Upper lobe of right lung (tissue), 1 donor: ENCODE measurements at places on chromosomes 1 and 21. TPM values are rescaled to one million over a fixed set of nuclear protein-coding genes. Genes with fewer than 3 reads are reported as not detected.

DNA sequence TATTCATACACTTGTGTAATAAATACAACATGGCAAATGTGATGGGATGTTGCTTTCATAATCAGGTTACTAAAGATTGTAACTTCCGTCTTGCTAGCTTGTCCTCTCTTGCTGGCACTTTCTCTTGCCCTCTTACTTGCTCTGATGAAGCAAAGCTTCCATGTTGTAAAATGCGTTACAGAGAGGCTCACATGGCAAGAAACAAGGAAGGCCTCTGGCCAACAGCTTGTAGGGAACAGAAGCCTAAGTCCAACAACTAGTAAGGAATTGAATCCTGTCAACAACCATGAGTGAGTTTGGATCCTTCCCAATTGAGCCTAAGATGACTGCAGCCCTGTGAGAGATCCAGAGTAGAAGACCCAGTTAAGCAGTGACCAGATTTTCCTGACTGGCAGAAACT is 15.4 kb downstream of the TMED5 start:
- no peak for DNase-seq

- no peak for DNase-seq
Observed at GRCh38 chr1:28604411-28604810, 12.3 kb downstream of the RAB42 start.

DNA sequence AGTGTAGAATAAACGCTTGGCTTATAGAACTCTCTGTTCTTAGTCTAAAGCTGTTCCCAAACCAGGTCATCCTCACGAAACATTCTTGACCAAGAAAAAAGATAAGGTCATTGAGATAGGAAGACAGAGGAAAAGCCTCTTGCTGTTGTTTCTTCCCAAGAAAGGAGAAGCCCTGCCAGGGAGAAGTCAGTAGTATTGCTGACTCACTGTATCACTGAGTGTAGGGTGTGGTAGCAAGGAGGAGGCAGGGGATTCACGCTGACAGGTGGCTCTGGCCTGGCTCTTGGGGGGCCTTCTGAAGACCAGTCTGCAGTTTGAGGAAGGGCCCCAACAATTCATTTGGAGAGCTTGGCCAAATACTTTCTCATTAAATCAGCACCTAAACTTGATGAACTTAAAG is 97.8 kb downstream of the CD247 start:
- DNase-seq: no peak

- no peak for DNase-seq
Observed at GRCh38 chr1:68780919-68781318, 284.0 kb upstream of the DEPDC1 start.

The MUL1 gene
- 34.5 TPM for total RNA-seq

The ZSCAN20 gene
- 4.3 TPM for total RNA-seq

The RNU1-2 gene
- 6,622 TPM for total RNA-seq
